ENCODE measurements at places on chromosomes 3 and 15.

DNA sequence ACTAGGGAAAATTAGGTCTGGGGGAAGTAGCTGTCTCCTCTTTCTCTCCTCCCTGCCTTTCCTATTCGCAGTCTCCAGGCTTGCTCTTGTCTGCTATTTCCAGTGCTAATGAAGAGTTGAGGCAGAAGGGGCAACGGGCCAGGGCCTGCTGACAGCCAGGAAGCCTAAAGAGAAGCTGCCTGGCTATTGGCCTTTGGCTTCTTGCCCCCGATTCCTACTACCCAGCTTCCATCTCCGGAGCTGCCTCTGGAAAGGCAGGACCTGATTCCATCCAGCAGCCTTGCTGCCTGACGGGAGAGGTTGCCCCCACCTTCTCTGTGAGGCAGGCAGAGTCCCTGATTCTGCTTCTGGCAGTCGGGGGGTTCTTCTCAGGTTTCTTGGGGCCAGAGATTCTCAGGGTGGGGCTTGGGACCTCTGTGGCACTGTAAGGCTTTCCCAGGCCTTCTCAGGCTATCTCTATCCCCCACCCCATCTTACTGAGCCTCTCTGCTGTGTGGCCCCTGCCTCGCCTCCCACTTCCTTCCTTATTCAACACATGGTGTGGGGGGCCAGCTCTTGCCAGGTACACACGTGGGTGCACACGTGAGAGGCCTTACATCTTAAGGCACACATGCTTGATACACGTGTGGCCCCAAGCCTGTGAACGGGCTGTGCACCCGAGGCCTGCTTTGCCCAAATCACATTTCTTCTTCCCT, 18.2 kb upstream of the JMJD7 start:
- DNase-seq = no peak

- no peak for DNase-seq
Observed at GRCh38 chr15:65777053-65777452, 15.0 kb downstream of the DENND4A start.

- no peak for DNase-seq
Observed at GRCh38 chr15:98560338-98560737, 88.0 kb upstream of the IGF1R start.

DNA sequence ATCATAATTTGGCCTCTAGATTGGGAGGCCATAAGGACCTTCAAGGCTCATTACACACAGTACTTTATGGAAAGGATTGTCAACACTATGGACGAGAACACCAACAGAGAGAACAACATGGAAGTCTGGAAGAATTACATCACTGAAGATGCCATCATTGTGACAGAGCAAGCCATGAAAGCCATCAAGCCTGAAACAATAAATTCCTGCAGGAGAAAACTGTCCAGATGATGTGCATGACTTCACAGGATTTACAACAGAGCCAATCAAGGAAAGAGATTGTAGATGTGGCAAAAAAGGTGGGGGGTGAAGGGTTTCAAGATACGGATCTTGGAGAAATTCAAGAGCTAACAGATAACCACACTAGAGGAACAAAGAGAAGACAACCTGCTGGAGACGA, 15.9 kb downstream of the IL17RB start:
- DNase-seq = no peak

GRCh38 chr15:46961795-46962194, 755.5 kb upstream of the SEMA6D start:
- no peak for DNase-seq

DNA sequence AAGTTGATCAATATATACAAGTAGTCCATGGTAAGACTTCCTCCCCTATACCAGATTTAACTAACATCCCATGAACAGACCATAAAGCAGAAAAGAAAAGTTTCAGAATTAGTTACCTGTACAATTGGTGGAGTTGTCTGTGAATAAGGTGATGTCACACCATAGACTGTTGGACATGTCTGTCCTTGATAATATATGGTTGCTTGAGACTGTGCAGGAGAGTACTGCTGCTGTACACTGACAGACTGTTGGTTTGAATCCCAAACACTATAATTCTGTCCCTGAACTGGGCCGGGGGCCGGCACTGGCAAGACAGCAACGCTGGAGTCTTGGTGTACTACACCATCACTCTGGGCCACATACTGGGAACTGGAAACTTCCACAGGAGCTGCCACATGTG, 77.2 kb downstream of the NBEAL2 start:
- DNase-seq = no peak

- DNase-seq = no peak
Observed at GRCh38 chr3:188217726-188218125, 63.8 kb downstream of the LPP start.
